ENCODE measurements at places on chromosomes 4 and X. TPM values are rescaled to one million over a fixed set of nuclear protein-coding genes. Genes with fewer than 3 reads are reported as not detected.

Gene STAP1
- not detected for total RNA-seq

Gene PCDH7
- 5.7 TPM for total RNA-seq

DNA sequence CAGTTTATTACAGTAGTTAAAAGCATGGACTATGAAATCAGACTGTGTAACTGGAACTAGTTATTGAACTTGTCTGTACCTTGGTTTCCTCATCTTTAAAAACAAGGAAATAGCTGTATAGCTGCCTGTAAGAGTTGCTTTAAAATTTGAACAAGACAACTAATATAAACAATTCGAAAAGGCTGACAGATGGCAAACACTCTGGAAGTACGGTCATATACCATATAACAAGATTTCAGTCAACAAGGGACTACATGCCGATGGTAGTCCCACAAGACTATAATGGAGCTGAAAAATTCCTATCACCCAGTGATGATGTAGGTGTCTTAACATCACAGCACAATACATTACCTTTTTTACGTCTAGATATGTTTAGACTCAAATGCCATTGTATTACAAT is 78.7 kb downstream of the CNOT6L start:
- no peak for DNase-seq

GRCh38 chr4:158535130-158535614 is 13.5 kb downstream of the RXFP1 start:
- DNase-seq: no peak

GRCh38 chrX:153867139-153867538 is 18.8 kb downstream of the L1CAM start:
- no peak for DNase-seq

DNA sequence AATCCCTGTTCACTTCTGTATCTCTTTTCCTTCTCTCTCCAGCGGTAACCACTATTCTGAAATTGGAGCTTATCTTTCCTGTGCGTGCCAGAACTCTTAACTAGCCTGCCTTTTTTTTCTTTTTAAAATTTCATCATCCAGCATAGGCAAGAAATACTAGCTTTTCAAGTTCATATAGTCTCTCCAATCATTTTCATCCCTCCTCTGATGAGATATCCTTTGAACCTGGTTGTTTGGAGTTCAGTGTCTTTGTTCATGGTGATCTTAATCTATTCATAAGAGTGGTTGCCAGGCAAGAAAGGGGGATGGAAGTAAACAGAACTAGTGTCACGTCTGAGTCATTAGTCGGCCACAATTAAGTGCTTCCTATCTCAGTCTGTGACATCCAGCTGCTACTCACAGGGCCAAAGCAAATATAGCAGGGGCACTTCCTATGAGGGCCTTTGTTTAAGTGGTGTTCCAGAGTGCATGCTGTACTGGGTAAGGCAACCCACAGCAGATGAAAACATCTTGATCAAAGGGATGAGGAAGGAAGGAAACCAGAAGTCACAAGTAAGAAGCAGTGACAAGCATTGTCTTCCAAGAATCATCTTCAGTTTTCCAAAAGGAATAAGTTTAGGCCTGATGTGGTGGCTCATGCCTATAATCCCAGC is 56.4 kb upstream of the XIAP start:
- peak; percentile 50 for DNase-seq

GRCh38 chr4:141705048-141705746 is 68.8 kb downstream of the IL15 start:
- DNase-seq: no peak

GRCh38 chr4:184346682-184347081 is 127.7 kb downstream of the IRF2 start:
- no peak for DNase-seq

GRCh38 chr4:158860856-158861255 is 92.0 kb downstream of the FNIP2 start:
- no peak for DNase-seq

GRCh38 chr4:78757574-78757973 is 18.6 kb upstream of the BMP2K start:
- DNase-seq: no peak

Gene REELD1
- total RNA-seq: not detected

GRCh38 chr4:138263247-138263816 is 21.2 kb upstream of the SLC7A11 start:
- no peak for DNase-seq

Gene PRICKLE3
- 11.0 TPM for total RNA-seq

Gene TMSB15B
- 7.4 TPM for total RNA-seq

Gene HOPX
- total RNA-seq: 224 TPM

Gene LONRF3
- 11.8 TPM for total RNA-seq

DNA sequence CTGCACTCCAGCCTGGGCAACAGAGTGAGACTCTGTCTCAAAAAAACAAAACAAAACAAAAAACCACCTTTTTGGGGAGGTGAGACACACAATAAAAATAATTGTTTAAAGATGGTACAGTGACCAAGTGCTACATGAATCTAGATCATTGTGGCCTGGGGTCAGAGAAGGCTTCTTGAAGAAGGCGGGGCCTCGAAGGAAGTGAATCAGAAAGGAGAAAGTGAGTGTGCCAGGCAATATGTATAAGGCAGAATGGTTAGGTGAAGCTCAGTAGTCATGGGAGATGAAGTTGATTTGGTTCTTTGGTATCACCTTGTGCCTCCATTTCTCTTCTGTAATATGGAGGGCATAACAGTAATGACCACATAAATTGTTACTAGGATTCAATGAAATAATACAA is 58.9 kb downstream of the DOCK11 start:
- no peak for DNase-seq

Measured in NCI-H460 (cell line).